ENCODE measurements at places on chromosomes 7 and 10. TPM values are rescaled to one million over a fixed set of nuclear protein-coding genes. Genes with fewer than 3 reads are reported as not detected.

- peak; percentile 84 for DNase-seq
These were observed at the start of gene TLL2 for GRCh38 chr10:96513698-96514561. TSS of gene TLL2 (minus strand) at chr10:96513926. CDS start at chr10:96513685, 241 bp downstream.

GRCh38 chr10:114379631-114380041 is 24.7 kb downstream of the AFAP1L2 start:
- DNase-seq: no peak

GRCh38 chr7:50125766-50126165 is 32.7 kb upstream of the ZPBP start:
- no peak for DNase-seq

GRCh38 chr10:92492748-92493240 is 81.1 kb downstream of the IDE start:
- DNase-seq: no peak

DNA sequence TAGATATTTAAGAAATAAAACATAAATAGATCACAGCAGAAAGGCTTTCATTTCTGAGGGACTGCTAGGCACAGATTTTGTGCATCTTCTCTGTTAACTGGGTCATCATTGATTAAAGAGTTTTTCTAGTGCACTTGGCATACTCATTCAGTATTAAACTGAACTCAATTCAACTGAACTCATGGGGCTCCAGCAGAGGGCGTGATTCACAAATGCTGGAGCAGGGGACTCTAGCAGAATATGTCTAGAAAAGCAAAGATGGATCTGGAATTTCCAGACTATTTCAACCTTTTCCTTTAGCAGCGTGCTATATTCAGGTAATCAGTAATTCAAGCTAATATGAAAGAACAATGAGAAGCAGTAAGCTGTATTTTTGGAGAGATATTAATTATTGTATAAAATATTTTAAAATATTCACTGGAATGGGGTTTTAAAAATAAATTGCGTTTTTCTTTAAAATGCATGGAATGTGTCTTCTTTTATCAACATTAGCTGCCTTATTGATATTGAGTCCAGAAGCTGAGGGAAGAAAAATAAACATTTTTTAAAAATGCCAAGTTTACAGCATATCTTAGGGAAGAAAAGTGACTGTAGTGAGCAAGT is 296.8 kb upstream of the CACNA2D1 start:
- DNase-seq: peak; percentile 69

GRCh38 chr7:127995156-127995880 is 35.9 kb downstream of the LRRC4 start:
- DNase-seq: no peak

- DNase-seq: no peak
These were observed 210.0 kb downstream of the IMMP2L start for GRCh38 chr7:111352319-111352718.

DNA sequence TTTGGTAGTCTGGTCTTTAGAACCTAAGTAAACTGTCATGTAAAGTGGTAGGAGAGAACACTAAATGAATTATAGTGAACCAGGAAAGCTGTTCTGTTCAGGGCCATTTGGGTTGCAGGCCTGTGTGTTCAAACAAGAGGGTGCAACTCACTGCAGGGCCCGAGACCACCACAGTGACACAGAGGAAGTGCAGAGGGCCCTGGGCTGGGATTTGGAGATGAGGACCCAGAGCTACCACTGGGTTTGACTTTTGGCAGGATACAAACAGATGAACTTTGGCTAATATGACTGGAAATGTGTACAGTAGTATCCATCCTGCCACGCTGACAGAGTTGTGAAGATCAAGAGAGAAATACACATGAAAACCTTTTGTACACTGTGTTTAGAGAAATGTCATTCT is 9.8 kb downstream of the MMP21 start:
- no peak for DNase-seq

GRCh38 chr7:130894146-130894908 is 160.3 kb upstream of the KLF14 start:
- peak; percentile 92 for DNase-seq

DNA sequence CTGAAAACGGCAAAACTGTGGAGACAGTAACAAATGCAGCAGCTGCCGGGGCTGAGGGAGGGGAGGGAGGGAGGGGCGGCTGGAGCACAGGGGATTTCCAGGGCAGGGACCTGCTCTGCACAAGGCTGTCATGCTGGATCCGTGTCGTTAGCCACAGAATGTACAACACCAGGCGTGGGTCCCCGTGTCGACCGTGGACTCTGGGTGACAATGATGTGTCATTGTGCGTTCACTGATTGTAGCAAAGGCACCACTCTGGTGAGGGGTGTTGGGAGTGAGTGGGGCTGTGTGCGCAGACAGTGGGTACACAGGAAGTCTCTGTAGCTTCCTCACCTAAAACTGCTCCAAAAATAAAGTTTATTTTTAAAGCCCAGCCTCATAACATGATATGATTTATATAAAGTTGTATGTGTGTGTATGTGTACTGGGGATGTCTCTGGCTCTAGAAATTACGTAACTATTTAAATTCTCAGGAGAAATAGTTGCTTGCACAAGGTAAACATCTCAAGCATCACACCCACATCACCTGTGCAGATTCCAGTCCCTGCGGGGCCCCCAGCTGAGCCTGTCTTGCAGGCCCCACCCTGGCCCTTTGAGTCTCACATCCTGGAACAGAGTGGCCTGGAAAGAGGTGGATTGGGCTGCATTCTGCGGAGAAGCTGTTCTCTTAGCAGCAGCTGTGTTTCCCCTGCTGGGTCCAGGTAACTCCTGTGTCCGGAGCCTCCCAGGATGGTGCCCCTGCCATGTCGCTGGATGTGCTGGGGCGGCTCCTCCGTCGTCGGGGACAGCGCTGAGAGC is 135.7 kb downstream of the DYNC2I1 start:
- DNase-seq: no peak

GRCh38 chr7:112447406-112447805 is 2.9 kb upstream of the IFRD1 start:
- no peak for DNase-seq

DNA sequence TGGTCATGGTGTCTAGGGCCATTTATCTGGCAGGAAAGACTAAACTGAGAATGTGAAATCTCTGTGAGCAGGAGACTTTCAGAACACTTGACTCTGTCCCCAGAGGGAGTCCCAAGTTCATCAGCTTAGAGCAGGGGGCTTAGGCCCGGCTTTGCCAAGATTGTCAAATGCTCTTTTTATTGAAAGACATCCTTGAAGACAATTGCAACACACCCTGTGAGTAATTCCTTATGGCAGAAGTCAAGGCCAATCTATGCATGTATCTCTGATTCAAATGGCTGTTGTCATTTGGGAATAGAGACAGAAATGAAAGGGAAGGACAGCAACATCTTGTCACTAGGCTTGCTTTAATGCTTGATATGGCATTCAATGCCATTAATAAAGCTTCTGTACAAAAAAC is 33.7 kb downstream of the BAMBI start:
- no peak for DNase-seq

DNA sequence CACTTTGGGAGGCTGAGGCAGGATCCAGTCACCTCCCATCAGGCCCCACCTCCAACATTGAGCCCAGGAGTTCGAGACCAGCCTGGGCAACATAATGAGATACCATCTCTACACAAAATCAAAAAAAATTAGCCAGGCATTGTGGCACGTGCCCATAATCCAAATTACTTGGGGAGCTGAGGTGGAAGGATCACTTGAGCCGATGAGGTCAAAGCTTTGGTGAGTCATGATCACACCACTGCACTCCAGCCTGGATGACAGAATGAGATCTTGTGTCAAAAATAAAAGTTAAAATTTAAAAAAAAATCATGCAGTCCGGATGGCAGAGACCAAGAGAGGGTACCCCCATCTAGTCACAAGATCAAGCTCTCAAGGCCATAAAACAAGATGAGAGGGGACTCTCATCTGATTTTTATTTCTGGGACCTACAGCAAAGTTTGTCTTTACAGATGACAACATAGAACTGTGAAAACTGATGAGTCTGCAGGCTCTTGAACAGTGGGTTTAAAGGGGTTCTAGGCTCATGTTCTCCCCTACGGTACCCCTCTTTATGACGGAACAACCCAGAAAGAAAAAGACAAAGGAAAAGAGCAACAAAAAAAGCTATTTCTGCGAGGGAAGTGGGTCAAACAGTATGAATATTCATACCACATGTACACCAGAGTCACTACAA is 28.9 kb upstream of the CREB3L2 start:
- DNase-seq: peak; percentile 22

DNA sequence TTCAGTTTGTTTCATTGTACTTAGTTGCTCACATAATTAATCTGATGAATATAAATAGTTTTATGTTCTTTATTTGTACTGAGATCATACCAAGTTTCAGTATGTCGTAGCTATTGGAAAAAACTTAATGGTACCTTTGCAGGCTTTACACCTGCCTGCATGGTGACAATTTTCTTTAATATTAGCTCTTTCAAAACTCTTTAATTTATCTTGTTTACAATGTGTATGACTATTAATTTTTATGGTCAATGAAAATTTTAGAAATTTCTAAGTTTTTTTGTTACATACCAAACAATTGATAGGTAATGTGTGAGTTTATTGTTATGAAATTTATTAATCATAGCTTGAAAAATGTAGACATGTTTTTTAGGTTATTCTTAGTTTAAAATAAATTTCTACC is 4.0 kb downstream of the DYNC2I1 start:
- DNase-seq: no peak

DNA sequence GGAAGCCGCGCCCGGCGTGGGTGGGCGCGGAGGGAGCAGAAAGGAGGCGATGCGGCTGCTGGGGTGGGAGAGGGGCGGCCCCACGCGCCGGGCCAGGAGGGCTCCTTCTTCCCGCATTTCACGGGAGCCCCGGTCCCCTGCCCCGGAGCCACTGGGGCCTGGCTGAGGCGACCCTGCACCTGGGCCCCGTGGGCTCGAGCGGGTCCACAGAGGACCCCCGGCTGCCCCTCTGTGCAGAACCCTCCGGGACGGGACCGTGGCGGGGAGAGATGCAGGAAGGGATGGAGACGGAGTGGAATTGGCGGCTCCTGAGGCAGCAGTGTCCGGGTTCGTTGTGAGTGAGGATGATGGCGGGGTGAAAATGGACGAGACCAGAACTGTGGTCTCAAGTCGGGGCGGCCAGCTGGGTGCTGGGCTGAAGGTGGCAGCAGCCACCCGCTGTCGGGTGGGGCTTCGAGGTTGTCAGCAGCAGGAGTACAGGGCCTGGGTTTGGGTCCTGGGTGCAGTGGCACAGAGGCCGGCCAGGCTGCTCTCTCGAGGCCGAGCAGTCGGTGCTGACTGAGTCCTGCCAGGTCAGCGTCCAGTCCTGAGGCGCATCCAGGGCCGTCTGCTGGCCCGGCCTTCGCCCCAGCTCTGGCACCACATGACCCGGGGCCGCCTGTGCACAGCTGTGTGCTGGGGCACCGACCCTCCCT is 80.4 kb downstream of the VIPR2 start:
- no peak for DNase-seq

OGDH gene
- 67.1 TPM for total RNA-seq

PTN gene
- total RNA-seq: 83.7 TPM

ITIH5 gene
- 0.29 TPM for total RNA-seq

OGDHL gene
- total RNA-seq: 0.37 TPM

ZPBP gene
- not detected for total RNA-seq

NOS3 gene
- 0.29 TPM for total RNA-seq
